ENCODE measurements at places on chromosomes 6 and 20.

- DNase-seq: peak; percentile 84
Observed at GRCh38 chr6:138109042-138109997, 2.1 kb upstream of the PERP start.

GRCh38 chr6:167720456-167721285, 106.0 kb upstream of the AFDN start:
- DNase-seq: peak; percentile 10

DNA sequence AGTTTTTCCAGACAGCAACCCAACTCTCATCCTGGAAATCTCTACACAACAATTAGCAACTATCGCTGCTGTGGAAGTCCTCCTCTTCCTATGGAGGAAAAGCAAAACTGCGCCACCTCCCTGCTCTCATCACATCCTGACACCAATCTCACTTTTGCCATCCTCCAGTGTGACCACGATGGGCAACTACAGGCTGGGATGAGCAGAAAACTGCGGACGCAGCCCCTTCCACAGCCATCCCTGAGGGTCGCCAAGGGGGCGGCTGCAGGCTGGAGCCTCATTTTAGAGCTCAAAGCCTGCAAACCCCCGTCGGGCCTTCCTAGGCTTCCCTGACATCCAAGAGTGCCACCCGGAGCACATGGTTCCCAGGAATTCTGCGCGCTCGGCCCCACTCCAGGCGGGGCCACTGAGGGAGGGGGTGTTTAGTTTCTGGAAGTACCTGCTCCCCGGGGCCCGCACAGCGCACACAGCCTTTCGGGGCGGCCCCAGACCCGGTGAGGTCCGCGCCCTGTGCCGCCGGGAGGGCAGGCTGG, 1.2 kb downstream of the TCFL5 start:
- no peak for DNase-seq

DNA sequence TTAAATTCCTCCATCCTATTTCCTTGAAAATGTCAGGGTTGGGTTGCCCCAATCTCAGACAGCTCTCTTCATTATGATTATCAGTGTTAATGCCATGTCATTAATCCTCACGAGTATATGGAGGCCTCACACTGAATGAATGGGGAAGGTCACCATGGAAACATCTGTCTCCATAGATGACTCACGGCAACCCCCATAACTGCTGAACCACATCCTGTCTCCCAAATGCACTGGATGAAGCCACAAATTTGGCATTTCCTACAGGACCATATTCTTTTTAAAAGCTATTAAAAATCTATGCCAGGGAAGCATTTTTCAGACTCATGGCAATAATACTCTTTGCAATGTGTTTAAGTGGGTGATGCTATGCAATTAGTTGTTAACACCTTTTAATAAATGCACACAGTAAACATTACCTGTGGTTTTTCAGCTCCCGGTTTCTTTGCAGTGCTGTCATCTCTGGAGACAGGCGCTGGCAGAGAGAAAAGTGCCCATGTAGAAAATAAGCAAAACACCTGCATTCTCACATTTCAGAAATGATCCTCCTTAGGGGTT, 80.1 kb upstream of the PTPRK start:
- no peak for DNase-seq

Measured in activated CD4-positive, alpha-beta memory T cell treated with anti-CD3 and anti-CD28 coated beads, Interleukin-2, amount 10 ng/mL, durations not matched to agents 7 days and 5 days (primary cell).